ENCODE measurements at places on chromosomes 6 and 20.

DNA sequence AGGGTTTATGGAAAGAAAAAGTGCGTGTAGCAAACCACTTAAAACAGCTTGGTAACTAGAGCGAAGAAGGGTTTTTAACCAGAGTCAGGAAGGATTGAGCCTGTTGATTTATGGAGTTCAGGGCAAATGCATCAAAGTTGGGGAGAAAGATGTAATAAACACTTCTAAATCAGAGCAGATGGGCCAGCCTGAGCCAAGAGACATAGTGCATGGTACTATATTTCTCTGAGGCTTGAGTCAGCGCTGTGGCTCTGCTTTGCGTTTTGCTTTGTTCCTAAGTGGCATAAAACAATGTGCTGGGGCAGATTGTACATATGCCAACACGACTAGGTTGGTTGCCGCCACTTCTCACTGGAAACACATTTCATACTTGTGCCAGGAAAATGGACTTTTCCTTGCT lies 111.3 kb downstream of the BCKDHB start:
- DNase-seq: no peak

DNA sequence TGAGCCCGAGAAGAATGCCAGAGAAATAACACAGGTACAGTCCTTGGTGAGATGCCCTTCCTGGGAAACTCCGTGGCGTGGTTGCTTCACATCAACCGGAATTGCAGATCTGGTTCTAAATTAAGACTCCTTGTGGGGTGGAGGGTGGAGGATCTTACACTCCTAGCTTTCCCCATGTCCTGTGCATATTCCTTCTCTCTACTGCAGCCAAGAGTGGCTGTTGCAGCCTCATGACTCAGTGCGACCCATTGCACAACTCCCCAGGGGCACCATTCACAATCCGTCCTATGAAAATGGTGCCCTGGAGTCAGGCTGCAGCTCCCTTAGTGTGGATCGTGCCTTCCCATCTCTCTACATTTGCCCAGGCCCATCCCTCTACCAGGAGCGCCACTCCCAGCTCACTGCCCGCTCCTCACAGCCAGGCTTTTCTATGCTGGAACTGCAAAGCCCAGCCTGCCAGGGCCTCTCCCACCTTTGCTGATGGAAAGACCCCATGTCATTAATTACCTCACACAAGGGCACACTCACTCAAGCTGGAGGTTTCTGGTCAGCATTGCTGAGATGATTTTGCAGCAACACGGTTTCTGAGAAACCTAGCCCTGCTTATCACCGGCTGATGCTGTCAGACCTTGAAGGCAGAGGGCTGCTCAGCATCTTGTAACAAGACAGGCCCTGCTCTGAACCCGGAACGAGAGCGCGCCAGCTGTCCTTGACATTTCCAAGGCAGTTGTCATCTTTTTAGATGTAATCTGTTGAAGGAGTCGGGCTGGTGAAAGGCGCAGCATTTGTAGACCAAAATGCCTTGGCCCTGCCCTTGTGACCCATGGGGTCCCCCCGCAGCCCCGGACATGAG lies 39.7 kb downstream of the SIRPA start:
- no peak for DNase-seq

GRCh38 chr6:16056263-16056870 lies 72.5 kb upstream of the MYLIP start:
- DNase-seq: no peak

DNA sequence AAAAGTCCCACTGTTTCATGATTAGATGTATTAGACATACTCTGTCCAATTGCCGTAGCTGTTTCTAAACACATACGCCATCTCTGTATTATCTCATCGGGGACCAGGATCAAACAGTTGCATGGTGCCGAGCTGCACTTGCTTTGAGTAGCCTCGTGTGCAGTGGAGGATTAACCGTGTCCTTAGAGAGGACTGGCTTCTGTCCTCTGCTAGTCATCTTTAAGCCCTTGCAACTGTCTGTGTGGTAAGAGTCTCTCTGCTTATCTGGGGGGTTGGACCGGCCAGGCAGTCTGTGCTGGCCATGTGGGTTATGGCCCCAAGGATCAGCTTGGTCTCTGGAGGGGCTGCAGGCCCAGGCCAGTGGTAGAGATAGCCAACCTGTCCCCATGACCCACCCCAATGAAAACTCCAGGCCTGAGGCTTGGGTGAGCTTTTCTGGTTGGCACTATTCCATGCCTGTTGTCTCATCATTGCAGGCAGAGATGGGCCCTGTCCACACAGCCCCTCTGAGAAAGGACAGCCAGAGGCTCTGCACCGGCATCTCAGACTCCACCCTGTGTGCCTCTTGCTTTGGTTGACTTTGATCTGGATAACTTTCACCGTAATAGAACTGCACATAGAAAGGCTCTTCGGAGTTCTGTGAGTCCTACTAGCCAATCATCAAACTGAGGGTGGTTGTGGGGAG lies 137.3 kb upstream of the SNX9 start:
- no peak for DNase-seq

DNA sequence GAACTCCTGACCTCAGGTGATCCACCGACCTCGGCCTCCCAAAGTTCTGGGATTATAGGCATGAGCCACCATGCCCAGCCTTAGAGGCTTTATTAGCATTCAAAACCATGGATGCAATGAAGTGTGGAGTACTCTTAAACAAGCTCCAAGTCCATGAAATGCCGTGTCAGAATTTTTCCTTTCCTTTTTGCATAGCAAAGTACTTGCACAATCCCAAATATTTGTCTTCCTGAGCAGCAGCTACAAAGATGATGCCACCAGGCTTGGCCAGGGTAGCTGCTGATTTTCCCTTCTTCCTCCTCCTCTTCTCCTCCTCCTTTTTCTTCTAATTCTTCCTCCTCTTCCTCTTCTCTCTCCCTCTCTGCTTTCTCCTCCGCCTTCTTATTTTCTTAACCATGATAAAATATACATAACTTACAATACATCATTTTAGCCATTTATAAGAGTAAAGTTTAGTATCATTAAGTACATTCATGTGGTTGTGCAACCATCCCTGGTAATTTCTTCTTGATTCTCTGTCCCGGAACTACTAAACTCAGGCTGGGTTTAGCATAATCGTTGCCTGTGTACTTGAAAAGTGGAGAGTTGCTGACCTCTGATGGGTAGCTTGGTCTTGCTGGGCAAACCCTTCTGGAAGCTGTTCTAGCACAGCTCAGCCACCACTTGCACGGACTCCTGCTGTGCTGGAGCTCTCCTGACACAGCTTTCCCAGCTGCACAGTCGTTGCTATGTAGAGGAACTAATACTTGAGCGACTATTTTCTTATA lies 20.3 kb downstream of the MUCL3 start:
- DNase-seq: no peak

GRCh38 chr6:137832110-137832509 lies 34.9 kb upstream of the TNFAIP3 start:
- no peak for DNase-seq

GRCh38 chr6:105459864-105460263 lies 57.0 kb upstream of the PREP start:
- DNase-seq: no peak

GRCh38 chr6:92667843-92668242 lies 751.5 kb downstream of the EPHA7 start:
- DNase-seq: no peak

GRCh38 chr6:150720774-150721233 lies 121.1 kb downstream of the PLEKHG1 start:
- no peak for DNase-seq

DNA sequence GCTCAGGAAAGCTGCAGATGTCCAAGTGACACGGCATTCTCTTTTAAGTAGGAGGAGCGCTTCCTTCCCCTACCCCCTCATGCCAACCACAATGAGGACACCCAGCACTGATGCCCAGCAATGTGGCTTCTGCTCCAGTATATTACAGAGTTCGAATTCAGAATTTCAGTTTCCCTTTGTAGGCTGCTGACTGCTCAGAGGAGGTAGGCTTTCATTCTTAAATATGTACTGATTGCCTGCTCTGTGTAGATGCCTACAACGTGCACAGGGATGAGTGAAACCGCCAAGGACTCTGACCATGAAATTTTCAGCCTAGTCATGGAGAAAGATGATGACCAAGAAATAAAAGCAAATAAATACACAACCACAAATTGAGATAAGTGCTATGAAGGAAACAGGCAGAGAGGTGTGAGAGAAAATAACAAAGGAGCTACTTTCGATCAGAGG lies 50.9 kb upstream of the TNFAIP3 start:
- DNase-seq: no peak

DNA sequence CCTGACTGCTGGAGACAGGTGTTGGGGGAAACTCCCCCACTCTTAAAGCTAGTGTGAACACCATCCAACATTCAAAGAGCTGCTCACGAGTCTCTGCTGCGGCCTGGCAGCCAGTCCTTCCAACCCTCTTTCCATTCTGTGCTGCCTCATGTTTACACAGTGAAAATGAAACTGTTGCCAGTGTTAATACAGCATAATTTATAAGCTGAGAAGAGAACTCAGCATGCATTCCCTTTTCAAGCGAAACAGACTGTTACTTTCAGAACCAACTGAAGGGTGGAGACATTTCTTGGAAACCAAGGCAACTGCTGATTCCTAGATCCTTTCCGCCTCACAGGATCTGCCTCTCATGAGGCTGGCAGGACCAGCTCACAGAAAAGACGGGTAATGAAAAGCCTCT lies 533.8 kb upstream of the ID4 start:
- no peak for DNase-seq

DNA sequence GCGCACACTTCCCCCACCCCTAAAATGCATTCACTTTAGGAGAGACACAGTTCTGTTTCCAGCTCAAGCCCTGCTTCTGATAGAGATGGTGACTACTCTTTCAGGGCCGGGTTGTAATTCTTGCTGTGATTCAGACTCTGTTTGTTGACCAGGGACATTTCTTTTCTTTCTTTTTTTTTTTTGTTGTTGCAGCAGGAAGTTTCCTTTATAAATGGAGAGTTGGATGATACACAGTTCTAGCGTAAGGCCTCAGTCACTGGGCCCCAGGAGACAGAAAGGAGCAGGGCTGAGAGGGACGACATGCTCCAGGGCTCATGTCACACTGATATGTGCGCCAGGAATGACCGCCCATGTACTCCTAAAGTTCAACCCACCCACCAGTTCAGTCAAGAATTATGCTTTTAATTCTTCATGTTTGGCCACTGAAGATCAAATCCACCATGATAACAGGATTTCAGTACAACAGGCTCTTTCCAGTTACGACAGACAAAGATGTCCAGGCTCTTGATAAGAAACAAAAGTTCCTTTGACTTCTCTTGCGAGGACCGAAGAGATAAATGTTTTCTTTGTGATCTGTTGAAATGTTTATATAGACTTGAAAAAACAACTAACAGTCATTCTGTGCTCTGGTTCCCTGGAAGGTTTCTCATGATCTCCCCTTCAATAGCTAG lies 142.5 kb downstream of the CD164 start:
- DNase-seq: no peak

- no peak for DNase-seq
These were observed 45.9 kb downstream of the BMP7 start for GRCh38 chr20:57220337-57221145.

DNA sequence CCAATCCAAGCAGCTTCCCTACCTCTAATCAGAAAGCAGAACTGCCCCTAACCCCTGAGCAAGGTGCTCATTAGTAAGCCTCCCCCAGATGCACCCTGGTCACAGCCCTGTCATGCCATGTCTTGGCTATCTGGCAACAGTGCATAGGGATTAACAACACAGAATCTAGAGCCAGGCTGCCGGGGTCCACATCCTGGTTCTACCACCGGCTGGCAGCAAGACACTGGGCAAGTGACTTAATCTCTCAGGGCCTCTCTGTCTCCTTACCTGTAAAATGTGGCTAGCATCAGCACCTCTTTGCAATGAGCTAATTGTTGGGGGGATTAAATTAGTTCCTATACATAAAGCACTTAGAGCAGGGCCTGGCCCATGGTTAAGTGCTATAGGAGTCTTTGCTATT lies 68.1 kb downstream of the CPNE5 start:
- no peak for DNase-seq

DNA sequence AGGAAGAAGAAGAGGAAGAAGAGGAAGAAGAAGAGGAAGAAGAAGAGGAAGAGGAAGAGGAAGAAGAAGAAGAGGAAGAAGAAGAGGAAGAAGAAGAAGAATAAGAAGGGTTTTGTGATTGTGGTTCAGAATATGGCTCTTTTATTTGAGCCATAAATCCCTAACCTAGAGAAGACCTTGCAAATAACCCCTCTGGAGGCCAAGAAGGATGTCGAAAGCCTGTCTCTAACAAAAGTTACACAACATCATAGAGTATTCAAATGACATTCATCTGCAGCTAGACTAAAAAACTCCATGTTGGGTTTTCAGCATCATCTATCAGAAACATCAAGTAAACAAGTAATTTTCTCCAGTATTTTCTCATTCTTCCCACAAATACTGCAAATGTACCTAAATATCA lies 100.9 kb downstream of the RNASET2 start:
- DNase-seq: no peak

GRCh38 chr6:89347825-89348224 lies 4.7 kb downstream of the UBE2J1 start:
- DNase-seq: no peak

DNA sequence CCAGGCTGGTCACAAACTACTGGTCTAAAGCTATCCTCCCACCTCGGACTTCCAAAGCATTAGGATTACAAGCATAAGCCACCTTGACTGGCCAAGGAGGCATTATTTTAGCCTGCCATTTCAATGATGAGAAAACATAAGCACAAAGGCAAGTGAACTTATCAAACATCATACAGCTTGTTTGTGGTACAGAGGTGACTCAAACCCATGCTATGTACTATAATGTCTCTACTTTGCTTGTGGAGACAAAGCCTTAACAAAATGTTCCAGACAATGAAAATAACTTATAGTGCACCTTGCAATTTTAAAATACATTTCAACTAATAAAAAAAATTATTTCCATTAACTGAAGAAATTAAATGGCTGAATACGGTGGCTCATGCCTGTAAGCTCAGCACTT lies 26.2 kb downstream of the HDAC2 start:
- DNase-seq: no peak

- no peak for DNase-seq
These were observed 859 bp upstream of the CLPS start for GRCh38 chr6:35797837-35798526.

DNA sequence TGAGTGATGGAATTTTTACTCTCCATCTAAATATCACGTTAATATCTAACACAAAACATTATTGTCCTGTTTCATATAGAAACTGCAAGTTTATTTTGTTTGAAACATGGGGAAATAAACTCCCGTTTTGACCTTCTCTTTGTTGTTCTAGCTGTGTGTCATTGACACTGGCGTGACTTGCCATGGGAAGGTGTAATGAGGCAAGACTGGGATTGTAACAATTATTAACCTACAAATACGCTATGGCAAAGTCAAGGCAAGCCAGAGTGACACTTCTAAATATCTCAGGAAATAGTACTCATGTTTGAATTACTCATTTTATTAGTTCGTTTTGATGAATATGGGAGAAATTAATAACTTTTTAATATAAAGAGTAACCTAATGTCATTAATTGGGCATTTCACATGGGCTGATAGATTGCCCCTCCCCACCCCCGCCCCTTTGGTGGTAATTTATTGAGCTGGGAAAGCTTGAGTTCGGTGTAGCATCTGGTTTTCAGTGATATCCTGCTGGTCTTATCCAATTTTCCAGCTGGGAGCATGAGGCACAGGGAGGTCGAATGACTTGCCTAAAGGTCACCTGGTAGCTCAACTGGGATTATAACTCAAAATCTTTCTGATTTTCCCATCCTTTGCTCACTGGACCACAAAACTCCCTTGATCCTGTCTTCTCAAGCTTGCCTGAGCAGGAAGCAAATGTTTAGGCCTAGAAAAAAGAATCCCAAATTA lies 380.6 kb upstream of the JAG1 start:
- no peak for DNase-seq

- no peak for DNase-seq
These were observed 31.6 kb upstream of the HLA-G start for GRCh38 chr6:29796026-29796425.

Measured in stimulated activated CD4-positive, alpha-beta T cell treated with anti-CD3 and anti-CD28 coated beads, Interleukin-15, amount 100 ng/mL, for 1 hour (primary cell).